A549 treated with ZK216348 at 1 μM for 4 hours (cell line): ENCODE measurements at places on chromosomes 3 and 15. TPM values are rescaled to one million over a fixed set of nuclear protein-coding genes. Genes with fewer than 3 reads are reported as not detected.

Gene ARHGAP11A
- 51.8 to 104 TPM (median 89.0 TPM) in 5 replicates for total RNA-seq

Gene ELP6
- 25.5 to 31.3 TPM (median 27.5 TPM) in 5 replicates for total RNA-seq

Gene TAMM41
- 26.2 to 31.5 TPM (median 29.0 TPM) in 5 replicates for total RNA-seq

Gene INKA1
- 1.1 to 3.0 TPM (median 2.3 TPM) in 5 replicates for total RNA-seq

Gene HRH1
- 6.8 to 8.4 TPM (median 7.8 TPM) in 5 replicates for total RNA-seq

Gene RUVBL1
- 92.2 to 107 TPM (median 98.5 TPM) in 5 replicates for total RNA-seq

Gene SLC9C1
- total RNA-seq: not detected in 5 replicates

Gene MAP2K1
- 77.9 to 120 TPM (median 113 TPM) in 5 replicates for total RNA-seq

Gene GOLGA8J
- not detected in 5 replicates for total RNA-seq

Gene SAXO2
- 1.5 to 5.0 TPM (median 1.7 TPM) in 5 replicates for total RNA-seq

Gene RAB6B
- total RNA-seq: 0.91 to 2.7 TPM (median 2.5 TPM) in 5 replicates

Gene ABHD17C
- total RNA-seq: 29.0 to 39.9 TPM (median 35.0 TPM) in 5 replicates
